SK-MEL-5 (cell line): ENCODE measurements at places on chromosomes 3 and 15. TPM values are rescaled to one million over a fixed set of nuclear protein-coding genes. Genes with fewer than 3 reads are reported as not detected.

DNA sequence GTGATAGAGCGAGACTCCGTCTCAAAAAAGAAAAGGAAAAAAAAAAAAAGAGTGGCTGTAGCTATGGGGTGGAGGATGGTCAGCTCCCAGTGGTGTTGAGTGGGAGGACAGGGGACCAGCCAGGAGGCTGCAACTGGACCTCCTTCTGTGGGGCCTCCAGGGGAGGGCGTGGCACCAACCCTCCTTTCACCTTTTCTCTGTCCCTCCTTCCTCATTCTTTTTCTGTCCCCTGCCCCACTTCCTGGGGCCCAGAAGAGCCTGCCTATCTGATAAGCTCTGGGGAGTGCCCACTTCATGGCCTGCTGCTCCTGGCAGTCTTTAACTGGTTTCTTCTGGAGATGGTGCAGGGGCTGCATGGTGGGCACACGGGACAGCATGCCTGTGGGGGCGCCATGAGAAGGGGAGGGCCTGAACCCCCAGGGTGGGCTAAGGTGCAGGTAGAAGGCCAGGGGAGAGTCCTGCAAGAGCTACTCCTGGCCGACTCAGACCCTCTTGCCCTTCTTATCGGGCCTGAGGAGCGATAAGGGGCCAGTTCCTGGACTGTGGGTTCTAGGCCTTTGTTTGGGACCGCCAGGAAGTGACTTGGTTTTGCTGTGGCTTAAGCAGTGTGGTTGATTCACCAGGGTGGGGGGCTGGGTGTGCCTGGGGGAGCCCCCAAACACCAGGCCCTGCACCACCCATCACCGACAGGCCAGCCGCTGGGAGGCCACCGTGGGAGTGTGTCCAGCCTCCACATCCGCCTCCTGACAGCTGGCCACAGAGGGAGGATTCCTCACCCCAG is 49.4 kb upstream of the FLNB start:
- DNase-seq = no peak

- no peak for DNase-seq
Observed at GRCh38 chr3:37901721-37902120, 40.0 kb downstream of the CTDSPL start.

- DNase-seq = peak; percentile 69
Observed at GRCh38 chr15:31867536-31868442, 162.5 kb upstream of the CHRNA7 start.

DNA sequence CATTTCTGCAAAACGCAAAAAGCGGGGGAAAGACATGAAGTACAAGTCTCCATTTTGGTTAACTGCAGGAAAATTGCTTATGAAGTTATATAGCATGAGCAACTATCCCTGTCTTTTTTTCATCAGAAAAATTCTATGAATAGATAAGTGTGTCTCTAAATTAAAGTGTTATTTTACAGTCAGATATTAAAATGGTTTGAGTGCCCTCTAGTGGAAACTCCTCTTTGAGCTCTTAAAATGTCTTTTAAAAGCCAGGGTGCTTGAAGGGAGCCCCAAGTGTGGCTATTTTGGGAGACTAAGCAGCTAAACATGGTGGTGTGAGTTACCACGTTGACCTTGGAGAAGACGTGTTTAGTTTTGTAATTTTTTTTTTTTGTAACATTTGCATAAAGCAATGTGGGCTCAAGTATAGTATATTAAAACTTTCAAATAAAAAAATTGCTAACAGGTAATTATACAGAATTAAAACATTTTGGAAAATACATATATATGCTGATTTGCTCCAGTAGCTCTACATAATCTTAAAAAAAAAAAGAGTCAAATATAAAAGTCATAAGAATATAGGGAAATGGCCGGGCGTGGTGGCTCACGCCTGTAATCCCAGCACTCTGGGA is 77.2 kb downstream of the PPP2R3A start:
- peak; percentile 69 for DNase-seq

DNA sequence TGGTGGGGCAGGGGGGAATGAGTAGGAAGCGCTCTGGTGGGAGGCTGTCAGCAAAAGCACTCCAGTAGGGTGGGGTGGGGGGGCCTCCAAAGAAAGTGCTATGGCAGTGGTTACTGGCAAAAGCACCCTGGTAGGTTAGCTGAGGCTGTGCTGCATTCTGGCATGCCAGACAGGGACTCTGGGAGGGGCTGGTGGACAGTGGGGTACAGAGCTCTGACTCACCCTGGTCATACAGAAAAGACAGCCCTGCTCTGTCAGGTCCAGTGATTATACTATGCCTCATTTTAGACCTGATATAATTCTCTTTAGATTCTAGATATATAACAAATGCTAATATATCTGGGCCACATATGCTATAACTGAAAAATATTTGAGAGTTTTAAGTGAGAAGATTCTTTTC is 82.8 kb upstream of the CPNE4 start:
- DNase-seq = no peak

DNA sequence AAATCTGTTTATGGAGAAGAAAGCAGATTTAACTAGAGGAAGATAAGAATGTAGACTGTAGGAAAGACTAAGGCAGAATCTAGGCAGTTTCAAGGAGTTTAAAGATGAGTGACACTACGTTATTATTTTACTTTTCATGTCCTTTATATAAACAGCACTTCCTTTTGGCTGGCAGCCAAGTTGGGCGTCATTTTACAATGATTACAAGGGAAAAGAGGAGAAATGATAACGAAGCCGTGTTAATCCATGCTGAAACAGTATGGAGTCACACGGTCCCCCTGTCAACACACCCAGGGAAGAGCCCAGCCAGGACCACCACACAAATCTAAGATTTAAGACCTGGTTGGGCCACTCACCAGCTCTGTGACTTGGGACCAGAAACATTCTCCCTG is 83.7 kb upstream of the NEO1 start:
- DNase-seq = no peak

DNA sequence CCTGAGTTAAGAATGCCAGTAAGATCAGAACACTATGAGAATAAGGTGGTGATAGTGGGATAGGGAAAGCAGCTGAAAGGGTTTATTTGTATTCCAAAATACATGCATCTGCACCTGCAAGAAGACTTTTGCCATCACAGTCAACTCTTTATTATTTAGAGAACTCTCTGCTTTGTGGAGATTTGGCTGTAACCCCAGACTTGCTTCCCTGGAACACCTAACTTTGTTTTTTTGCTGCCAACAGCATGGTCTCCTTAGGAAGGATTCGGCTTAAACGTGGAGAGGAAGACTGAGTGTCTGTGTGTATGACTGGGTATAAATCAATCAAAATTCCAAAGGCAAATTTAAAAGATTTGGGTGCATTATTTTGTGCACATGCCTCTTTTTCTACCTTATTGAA is 21.6 kb upstream of the SLITRK3 start:
- no peak for DNase-seq

ACKR2 gene
- total RNA-seq = not detected in 2 replicates

FOXB1 gene
- total RNA-seq = not detected in 2 replicates
